ENCODE measurements at places on chromosomes 13 and 19.

DNA sequence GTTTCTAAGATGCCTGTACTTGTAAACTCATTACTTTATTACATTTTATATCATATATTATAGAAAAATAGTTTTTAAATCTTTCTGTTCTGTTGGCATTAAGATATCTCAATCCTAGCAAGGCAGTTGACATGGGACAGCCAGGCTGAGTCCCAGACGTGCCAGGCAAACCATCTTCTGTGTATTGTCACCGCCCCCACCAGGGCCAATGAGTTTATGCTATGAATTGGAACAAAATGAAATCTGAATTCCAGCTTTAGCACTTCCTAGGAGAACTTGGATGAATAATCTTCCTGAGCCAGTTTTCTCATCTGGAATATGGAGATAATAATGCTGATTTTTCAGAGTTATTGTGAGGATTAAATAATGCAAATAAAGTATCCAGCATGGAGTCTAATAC is 79.9 kb upstream of the GSX1 start:
- no peak for DNase-seq

- DNase-seq = no peak
These were observed 270.0 kb downstream of the SLITRK6 start for GRCh38 chr13:85529218-85529594.

- no peak for DNase-seq
These were observed 22.1 kb downstream of the ADGRL1 start for GRCh38 chr19:14183741-14184350.

- DNase-seq = no peak
These were observed 15.0 kb upstream of the NAXD start for GRCh38 chr13:110600261-110600819.

DNA sequence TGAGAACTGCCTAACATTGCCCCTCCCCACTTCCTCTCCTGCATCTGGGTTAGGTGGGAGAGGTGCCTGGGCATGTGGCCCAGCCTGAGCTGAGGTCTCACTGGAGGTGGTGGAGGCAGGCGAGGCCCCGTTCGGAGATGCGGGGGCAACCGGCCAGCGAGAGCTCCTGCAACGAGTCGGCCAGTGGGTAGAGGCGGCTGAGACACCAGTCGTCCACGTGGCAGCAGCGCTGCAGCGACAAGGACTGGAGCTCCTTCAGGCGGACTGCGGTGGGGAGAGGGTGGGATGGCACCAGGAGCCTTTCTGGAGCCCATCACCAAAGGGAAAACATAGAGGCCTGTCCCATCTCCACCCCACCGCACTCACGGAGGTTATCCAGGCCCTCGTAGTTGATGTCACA is 6.0 kb upstream of the B3GNT8 start:
- DNase-seq = no peak

- DNase-seq = peak; percentile 69
These were observed 5.2 kb upstream of the STK24 start for GRCh38 chr13:98581971-98582702.

DNA sequence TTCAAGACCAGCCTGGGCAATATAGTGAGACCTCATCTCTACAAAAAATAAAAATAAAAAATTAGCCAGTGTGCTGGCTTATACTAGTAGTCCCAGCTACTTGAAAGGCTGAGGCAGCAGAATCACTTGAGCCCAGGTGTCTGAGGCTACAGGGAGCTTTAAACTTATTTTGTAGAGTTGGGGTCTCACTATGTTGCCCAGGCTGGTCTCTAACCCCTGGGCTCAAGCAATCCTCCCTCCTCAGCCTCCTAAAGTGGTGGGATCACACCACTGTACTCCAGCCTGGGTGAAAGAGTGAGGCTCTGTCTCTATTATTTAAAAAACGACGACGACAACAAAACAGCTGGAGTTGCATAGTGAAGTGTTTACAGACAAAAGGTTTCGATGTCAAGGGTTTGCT is 8.0 kb downstream of the RAB3D start:
- no peak for DNase-seq

DNA sequence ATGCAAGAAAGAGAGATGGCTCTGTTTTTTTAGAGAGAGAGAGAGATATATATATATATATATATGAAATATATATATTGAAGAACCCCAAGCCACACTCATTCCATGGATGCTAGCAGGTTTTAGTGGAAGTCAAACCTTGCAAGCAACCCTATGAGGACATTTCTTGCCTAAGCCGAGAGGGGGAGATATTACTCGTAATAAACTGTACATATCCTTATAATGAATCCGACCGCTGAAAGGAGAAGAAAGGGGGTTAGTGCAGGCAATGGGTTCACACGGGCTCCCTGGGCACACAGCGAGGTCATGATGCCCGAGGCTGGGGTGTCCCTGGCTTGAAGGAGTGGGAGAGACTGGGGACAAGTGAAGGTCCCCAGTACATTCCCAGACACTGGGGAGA is 78.3 kb downstream of the IER2 start:
- DNase-seq = no peak

GRCh38 chr19:510606-511100 is 3.4 kb downstream of the TPGS1 start:
- DNase-seq = peak; percentile 86

DNA sequence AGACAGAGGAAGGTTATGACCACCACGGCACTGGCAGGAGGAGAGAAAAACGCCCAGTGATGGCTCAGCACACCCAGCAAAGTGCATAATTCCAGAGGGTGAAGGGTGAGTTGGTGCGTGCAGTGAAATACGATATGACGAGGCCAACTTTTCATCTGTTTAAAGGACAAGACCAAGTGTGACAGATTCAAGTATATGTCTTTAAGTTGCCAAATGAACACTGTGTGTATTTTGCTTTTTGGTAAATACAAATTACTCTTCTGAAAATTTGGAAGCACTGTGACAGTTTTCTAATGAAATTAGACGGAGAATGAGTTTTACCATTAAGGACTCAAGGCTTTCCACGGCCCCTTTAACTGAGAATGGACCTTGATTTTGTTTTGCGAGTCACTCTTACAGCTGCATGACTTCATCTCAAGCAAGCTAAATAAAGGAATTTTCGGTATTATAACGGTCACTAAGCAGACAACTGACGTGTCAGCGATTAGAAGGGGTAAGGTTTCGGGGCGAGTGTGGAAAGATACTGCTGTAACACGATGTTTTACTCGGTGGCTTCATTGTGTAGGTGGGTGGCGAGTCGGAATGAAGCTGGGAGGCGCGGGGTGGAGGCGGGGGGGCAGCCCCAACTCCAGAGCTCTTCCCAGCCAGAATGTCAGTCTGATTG is 22.8 kb downstream of the COL4A2 start:
- DNase-seq = no peak
